ENCODE measurements at places on chromosomes 7 and 10. TPM values are rescaled to one million over a fixed set of nuclear protein-coding genes. Genes with fewer than 3 reads are reported as not detected.

DNA sequence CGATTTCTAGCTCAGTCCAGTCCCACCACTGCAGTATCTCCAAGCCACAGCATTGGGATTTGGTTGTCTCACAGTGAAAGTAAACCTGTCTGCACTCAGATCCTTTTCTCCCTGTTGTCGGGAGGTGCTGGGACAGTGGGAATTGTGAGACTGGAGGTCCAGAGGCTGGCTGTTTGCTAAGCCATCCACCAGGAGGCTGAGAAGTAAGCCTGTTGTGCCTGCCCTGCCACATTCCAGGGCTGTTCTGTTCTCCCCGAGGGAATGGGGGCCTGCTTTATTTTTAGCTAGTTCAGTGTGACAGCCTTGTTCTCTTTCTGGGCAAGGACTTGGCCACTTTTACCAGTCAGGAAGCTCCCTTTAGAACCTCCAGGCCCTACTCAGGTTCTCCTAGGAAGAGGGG lies 54.9 kb downstream of the HK1 start:
- no peak for DNase-seq
- no peaks in the 10 kb centered on the region for H3K36me3 ChIP-seq
- H3K4me1 ChIP-seq, result no peaks in the 10 kb centered on the region

- H3K4me3 ChIP-seq, result no peak overlapping the region
- no peak for DNase-seq
- no peak overlapping the region for H3K27ac ChIP-seq
- no peaks in the 10 kb centered on the region for H3K27me3 ChIP-seq
- H3K4me1 ChIP-seq, result no peaks in the 10 kb centered on the region
- H3K36me3 ChIP-seq, result no peaks in the 10 kb centered on the region
Observed at GRCh38 chr7:57327081-57327480, 122.9 kb upstream of the ZNF716 start.

GRCh38 chr10:47048526-47048905 lies 137.3 kb downstream of the PTPN20 start:
- H3K36me3 ChIP-seq, result no peaks in the 10 kb centered on the region
- DNase-seq, result no peak
- H3K4me3 ChIP-seq, result no peak overlapping the region
- H3K27ac ChIP-seq, result no peak overlapping the region
- no peaks in the 10 kb centered on the region for H3K4me1 ChIP-seq

DNA sequence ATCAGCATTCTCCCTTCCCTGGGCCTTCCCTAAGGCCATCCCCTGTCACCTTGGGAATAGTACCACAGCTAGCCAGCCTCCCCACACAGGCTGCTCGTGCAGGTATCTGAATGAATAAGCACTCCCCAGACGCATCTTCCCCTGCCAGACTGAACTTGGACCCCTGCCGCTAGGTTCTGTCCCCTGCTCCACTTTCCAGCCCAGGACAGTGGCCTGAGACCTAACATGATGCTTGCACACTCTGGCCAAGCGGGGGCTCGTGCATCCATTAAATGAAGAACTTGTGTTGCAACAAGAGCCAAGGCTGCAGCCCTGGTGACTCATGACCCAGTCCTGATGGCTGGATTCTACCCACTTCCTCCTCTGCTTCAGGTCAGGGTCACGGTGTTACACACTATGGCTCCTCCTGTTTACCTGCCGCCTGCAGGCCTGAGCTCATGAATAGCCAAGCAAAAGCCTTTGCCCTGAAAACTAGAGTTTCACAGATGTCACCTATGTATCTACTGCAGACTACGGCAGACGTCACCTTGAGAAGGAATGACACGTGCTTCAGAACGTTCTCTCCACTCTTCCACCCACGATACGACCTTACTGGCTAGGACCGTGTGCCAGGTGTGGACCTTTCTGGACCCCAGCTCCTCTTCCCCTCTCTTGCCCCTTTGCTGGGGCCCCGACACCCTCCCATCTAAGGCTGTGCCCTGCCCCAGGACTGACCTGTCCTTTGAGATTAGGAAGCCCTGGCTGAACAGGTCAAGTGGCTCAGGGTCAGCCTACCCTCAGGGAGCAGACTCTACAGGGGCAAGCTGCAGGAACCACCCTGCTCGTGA lies 6.5 kb downstream of the ASB13 start:
- DNase-seq, result no peak
- no peaks in the 10 kb centered on the region for H3K4me1 ChIP-seq
- no peaks in the 10 kb centered on the region for H3K27me3 ChIP-seq
- H3K4me3 ChIP-seq, result no peak overlapping the region
- no peaks in the 10 kb centered on the region for H3K36me3 ChIP-seq

DNA sequence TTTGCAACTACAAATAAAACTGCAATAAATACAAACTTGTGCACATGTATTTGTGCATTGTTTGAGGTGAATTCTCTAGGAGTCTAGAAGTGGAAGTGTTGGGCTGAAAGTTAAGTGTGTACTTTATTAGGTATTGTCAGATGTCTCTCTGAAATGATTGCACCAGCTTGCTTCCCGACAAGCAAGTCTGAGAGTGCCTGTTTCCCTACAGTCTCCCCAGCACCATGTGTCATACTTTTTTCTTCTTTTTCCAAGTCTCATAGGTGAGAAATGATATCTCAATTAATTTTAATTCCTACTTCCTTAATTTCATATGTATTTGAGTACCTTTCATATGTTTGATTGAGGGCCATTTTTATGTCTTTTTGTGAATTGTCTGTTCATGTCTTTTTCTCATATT lies 336.2 kb downstream of the PAXIP1 start:
- no peaks in the 10 kb centered on the region for H3K36me3 ChIP-seq
- no peaks in the 10 kb centered on the region for H3K4me1 ChIP-seq
- H3K4me3 ChIP-seq, result no peak overlapping the region
- H3K27ac ChIP-seq, result no peak overlapping the region
- no peak for DNase-seq

Gene FERD3L
- total RNA-seq, result not detected
